ENCODE measurements at places on chromosomes 3 and 15.

DNA sequence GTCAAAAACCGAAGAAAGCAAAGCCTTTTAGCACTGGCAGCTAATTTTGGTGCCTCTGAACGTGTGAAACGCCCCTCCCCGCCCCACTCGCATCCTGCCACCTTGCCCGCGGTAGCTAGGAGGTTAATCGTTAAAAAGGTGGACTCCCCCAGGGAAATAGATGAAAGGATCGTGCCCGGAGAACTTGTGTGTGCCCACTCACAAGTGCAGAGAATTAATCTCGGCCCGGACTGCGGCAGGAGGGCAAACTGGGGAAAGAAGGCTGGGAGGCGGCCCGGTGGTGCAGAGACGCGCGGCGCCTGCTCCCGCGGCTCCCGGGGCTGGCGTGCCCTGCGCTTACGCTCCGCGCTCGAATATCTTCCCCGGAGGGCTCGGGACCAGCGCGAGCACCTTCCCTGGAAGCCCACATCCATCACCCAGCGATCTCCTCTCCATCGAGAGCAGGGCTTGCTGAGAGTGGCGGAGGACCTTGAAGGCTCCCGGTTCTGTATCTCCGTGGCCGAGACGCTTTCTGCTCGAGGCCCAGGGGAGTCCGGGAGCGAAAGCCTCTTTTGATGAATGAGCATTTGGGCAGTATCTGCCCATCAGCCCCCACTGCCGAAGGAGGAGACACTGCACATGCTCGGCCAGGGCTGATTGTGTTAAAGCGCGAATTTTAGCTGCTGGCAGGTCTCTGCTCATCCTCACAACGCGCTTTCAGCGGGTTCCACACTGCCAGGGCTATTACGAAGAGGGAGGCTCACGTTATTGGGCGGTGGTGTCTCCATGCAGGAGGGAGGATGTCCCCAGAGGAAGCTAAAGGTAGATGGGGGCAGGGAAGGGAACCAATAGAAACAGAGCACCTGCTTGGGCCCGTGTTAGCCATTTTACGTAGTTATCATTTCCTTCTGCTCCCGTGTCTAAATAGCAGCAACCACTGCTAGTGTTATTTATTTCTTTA is 1.3 kb upstream of the SPTSSB start:
- DNase-seq: peak; percentile 25

- no peak for DNase-seq
Measured at GRCh38 chr15:79025201-79025600, 65.4 kb downstream of the RASGRF1 start.

- no peak for DNase-seq
Measured at GRCh38 chr15:77021088-77021481, 26.2 kb downstream of the PSTPIP1 start.

- DNase-seq: no peak
Measured at GRCh38 chr15:58348095-58348812, 83.5 kb upstream of the LIPC start.

GRCh38 chr3:196339493-196340254 is 1.5 kb upstream of the TM4SF19 start:
- DNase-seq: no peak
